Left lung (tissue), 14 donors: ENCODE measurements at places on chromosomes 5 and 9. TPM values are rescaled to one million over a fixed set of nuclear protein-coding genes. Genes with fewer than 3 reads are reported as not detected.

TERT gene
- total RNA-seq = 0.09 TPM

AK8 gene
- total RNA-seq = 0.55 TPM

GARIN3 gene
- total RNA-seq = not detected

MCC gene
- 14.4 TPM for total RNA-seq

CDX1 gene
- total RNA-seq = not detected

ALDH1A1 gene
- 77.7 TPM for total RNA-seq

BTF3 gene
- 353 TPM for total RNA-seq

GRCh38 chr9:120702075-120702474 lies 12.2 kb downstream of the MEGF9 start:
- no peak for DNase-seq

DNA sequence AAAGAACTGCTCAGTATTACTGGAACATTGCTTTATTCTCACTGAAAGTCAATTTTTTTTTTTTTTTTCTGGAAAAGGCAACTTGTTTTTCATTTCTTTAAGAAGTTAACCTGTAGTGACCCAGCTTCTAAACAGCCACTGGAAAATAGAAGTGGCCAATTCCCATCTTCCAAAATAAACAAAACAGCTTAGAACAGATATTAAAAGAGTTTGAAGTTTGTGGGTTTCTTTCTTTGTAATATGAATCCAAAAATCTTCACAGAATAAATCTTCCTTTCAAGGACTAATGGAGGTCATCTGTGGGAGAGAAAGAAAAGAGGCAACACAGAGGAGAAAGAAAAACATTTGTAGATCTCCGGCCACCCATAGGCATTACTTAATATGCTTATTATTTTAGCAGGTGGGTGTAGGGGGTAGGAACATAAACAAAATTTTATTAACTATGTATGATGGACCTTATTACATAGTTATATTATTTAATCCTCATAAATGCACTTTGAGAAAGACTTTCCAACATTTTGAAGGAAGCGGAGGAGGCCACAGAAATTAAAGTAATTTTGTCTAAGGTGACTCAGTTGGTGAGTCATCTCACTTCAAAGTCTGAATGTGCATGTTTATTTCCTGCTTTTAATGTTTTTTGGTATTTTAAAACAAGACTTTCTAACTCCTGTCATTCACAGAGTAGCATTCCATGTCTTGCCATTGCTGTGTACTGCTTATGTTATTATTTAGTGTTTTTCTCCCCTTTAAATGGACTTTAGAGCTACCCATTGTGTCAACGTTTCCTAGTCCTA lies 1791.8 kb upstream of the WWC1 start:
- no peak for DNase-seq

DNA sequence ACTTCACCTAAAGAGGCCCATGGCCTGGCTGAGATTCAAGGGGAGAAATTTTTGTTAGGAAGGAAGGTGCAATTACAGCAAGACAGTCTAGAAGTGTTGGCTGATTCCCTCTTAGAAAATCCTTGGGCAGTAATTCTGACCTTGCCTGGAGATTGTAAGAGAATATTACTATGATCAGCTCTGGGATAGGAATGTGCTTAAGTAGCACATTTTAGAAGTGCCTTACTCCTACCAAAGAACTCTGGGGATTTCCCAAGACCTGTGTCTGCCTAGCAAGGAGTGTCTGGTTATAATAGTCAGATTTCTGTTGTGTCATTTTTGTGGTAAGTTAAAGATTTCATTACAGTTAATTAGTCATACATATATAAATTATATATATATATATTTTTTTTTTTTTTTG lies 52.3 kb downstream of the NLN start:
- DNase-seq = no peak

GRCh38 chr9:129910628-129911567 lies 75.6 kb downstream of the USP20 start:
- DNase-seq = no peak

DNA sequence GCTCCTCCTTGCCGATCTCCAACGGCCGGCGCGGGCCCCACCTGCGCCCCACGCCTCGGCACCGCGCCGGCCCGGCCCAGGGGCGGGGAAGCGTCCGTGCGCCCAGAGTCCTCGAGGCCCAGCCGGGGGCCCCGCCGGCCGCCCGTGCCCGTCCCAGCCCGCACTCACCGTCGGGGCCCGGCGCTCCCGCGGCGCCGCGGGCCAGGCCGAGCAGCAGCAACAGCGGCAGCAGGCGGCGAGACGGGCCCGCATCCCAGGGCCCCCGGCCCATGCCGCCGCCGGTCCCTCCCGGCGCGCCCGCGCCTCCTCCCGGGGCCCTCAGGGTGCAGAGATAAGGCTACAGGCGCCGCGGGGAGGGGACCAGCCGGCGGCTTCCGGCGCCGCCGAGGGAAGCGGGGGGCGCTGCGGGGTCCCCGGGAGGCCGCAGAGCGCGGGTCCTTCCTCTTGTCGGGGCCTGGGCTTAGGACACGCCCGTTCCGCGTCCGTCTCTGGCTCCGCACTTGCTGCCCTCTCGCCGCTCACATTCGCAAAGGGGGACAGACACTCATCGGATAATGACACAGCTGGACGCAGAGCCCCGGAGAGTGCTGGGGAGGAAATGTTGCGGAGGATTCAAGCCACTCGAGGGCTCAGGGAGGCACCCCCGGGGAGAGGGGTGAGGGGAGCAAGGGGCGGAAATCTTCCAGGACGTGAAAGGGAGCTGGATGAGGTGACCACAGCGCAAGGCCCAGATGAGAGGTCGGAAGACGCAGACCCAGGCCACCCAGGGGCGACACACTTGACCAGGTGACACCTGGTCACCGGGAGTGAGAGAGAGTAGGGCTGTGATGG lies at the start of gene SUSD1:
Gene SUSD1 (minus strand): TSS at position 333 of the 831 bp plus-strand sequence. CDS start 62 bp downstream, at position 271.
- peak; percentile 90 for DNase-seq

DNA sequence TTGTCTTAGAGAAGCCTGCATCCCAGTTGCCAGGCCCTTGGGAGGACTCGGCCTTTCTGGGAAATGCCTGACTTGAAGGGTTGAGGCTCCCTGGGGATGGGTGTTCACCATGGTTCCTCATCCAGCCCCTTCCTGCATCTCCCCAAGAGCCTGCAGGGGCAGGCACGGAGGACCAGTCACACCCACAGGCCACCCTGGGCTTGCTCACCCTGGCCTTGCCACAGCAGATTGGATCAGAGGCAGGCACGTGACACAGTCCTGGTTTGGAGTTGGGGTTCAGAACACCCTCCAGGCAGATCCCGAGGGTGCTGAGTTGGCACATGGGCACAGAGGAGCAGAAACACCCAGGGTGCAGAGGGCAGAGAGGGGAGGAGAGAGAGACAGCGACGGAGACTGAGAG lies 286.1 kb downstream of the PBX3 start:
- no peak for DNase-seq

DNA sequence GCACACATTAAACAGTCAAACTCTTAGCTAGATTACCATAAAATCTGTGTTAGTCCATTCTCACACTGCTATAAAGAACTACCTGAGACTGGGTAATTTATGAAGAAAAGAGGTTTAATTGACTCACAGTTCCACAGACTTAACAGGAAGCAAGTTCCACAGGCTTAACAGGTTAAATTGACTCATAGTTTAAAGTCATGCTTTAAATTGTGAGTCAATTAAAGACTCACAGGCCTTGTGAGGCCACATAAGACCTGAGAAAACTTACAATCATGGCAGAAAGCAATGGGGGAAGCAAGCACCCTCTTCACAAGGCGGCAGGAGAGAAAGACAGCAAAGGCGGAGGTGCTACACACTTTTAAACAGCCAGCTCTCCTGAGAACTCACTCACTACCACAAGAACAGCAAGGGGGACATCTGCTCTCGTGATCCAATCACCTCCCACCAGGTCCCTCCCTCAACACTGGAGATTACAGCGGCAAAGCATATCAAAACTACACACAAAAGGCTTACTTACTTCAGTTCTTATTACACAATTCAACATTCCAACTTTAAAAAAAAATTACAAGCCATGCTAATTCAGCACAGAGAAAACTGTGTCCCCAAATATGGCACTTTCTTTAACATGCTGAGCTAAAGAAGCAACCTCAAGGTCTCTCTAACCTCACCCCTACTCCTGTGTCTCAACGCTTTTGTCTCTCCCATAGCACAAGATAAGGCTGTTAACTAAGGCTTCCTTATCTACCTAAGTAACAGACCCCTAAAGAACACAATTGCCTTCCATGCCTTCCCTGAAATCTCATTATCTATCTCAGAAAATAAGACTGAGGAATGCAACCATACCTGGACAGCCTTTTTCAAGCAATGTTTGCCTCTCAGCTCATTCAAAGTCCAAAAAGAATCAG lies 805.1 kb downstream of the NR2F1-AS1 start:
- DNase-seq = no peak

DNA sequence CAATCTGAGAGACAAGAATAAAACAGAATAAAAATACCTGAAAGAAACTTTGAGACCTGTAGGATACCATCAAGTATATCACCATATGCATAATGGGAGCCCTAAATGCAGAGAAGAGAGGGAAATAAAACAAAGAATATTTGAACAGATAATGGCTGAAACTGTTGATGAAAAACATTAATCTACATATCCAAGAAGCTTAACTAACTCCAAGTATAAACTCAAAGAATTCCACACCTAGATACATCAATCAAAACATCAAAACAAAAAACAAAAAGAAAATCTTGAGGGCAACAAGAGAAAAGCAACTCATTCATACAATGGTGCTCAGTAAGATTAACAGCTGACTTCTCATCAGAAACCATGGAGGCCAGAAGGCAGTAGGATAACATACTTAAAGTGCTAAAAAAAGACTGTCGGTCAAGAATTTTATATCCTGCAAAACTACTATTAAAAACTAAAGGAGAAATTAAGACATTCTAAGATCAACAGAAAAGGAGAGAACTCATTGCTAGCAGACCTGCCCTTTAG lies 101.6 kb downstream of the FOXD1 start:
- no peak for DNase-seq

- DNase-seq = peak; percentile 88
These were observed 28.8 kb upstream of the CDC23 start for GRCh38 chr5:138241688-138242571.

- DNase-seq = no peak
These were observed 35.6 kb upstream of the ADAMTS16 start for GRCh38 chr5:5104550-5104949.

- DNase-seq = peak; percentile 44
These were observed 39.1 kb upstream of the RANBP6 start for GRCh38 chr9:6054280-6055099.

DNA sequence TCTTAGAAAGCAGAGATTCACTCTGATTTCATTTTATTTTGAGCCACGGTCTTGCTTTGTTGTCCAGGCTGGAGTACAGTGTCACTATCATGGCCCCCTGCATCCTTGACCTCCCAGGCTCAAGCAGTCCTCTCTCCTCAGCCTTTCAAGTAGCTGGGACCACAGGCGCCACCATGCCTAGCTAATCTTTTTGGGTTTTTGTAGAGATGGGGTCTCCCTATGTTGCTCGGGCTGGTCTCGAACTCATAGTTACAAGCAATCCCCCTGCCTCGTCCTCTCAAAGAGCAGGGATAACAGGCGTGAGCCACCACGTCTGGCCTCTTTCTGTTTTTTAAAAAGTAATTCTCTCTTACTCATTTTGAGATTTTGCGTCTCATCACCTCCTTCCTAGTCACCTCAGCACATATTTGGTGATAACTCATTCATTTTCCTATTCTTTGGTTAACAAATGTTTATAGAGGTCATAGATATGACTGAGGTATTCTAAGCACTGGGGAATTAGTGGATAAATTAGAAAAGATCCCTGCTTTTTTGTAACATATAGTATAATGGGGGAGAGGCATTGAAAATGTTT lies 10.8 kb upstream of the DCP2 start:
- no peak for DNase-seq

GRCh38 chr9:95084254-95084934 lies 233.1 kb downstream of the FANCC start:
- no peak for DNase-seq
